HCT116 (cell line): ENCODE measurements at places on chromosomes 7 and 10.

GRCh38 chr10:11864727-11865126 is 41.6 kb downstream of the PROSER2 start:
- H3K27ac ChIP-seq, result no peak overlapping the region
- no peak for DNase-seq
- H3K36me3 ChIP-seq, result 0 out of 2 replicates have a peak, but pooled peaks cover 6% of the 10 kb centered on the region
- no peak overlapping the region for H3K4me3 ChIP-seq
- H3K4me1 ChIP-seq, result no peaks in the 10 kb centered on the region

DNA sequence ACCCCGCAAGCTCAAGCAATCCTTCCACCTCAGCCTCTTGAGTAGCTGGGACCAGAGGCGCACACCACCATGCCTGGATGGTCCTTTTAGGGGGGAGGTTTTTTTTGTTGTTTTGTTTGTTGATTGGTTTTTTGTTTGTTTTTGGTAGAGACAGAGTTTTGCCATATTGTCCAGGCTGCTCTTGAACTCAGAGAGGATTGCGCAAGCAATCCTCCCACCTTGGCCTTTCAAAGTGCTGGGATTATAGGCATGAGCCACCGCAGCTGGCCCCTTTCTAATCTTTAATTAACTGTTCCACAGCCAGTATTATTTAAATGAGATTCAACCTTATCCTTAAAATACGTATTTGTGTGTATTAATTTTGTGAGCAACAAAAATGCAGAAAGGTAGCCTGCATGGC is 65.8 kb downstream of the SLC13A1 start:
- no peaks in the 10 kb centered on the region for H3K4me1 ChIP-seq
- no peak overlapping the region for H3K27ac ChIP-seq
- H3K36me3 ChIP-seq, result no peaks in the 10 kb centered on the region
- no peak for DNase-seq
- no peak overlapping the region for H3K4me3 ChIP-seq
- H3K27me3 ChIP-seq, result no peaks in the 10 kb centered on the region

DNA sequence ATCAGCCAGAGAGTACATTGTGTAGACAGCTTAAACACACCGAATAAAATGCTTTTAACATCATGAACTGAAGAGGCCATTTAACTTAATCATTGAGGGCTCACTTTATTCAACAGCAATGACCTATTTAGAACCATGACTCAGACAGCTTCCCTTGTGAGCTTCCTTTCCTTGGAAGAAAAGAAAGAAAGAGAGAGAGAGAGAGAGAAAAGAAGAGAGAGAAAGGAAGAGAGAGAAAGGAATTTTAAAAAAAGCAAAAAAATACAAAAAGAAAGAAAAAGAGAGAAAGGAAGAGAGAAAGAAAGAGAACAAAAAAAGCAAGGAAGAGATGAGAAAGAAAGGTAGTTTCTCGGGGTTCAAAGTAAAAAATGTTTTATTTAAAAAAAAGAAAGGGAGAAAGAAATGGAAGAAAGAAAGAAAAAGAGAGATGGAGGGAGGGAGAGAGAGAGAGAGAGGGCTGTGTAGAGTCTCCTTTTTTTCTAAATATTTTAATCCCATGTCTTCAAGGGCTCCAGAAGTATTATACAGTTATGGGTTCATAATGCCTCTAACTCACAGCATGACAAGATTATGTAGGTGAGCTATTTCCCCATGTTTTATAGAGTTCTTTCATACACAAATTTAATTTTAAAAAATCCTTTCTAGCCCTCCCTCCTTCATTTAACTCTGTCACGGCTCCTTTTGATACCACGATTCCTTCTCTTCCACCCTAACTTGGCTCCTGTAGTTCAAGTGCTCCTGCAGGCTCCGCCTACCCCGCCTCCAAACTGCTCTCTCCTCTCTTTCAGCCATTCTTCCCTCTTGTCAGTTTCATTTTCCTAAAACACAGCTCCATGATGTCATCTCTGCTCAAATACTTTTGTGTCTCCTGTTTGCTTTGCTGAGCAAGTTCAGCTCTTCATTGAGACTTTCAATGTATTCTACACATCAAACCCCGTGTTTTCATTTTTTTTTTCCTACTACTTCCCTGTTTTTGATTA is 85.5 kb downstream of the PRTFDC1 start:
- no peaks in the 10 kb centered on the region for H3K27me3 ChIP-seq
- peaks cover 26% of the 10 kb centered on the region for H3K4me1 ChIP-seq
- H3K4me3 ChIP-seq, result no peak overlapping the region
- no peak for DNase-seq
- no peak overlapping the region for H3K27ac ChIP-seq

DNA sequence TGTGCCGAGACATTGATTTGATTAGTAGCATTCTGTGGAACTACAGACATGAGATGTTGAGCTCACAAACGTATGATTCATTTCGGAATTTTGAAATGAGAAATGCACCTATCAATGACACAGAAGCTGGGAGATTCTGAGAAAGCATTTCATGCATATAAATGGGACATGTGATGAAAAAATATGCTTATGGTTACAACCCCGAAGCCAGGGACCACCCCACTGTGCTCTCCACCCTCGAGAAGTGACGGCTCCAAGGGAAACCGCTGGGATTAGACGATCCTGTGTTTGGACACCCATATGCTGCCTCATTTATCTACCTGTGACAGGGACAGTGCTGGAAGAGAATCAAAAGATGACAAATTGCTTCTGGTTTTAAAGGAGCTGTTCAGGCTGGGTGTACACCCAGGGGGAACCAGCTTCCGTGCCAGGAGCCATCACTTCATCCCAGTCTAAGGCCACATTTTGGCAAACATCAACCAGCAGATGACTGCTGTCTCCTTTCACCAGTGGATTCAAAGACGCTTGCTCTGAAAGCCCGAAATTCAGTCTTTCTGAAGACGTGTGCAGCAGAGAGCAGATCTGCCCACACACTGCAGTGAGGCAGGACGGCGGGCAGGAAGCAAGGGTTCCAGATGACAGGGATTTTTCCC is 109.9 kb downstream of the ATXN7L1 start:
- H3K4me1 ChIP-seq, result peaks cover 18% of the 10 kb centered on the region
- no peaks in the 10 kb centered on the region for H3K36me3 ChIP-seq
- DNase-seq, result no peak
- no peaks in the 10 kb centered on the region for H3K27me3 ChIP-seq

GRCh38 chr7:70743531-70744325 is 388.2 kb upstream of the GALNT17 start:
- no peaks in the 10 kb centered on the region for H3K36me3 ChIP-seq
- no peak overlapping the region for H3K27ac ChIP-seq
- no peaks in the 10 kb centered on the region for H3K4me1 ChIP-seq
- no peak for DNase-seq
- H3K27me3 ChIP-seq, result no peaks in the 10 kb centered on the region
- no peak overlapping the region for H3K4me3 ChIP-seq

- no peaks in the 10 kb centered on the region for H3K36me3 ChIP-seq
- DNase-seq, result no peak
- no peak overlapping the region for H3K27ac ChIP-seq
- H3K27me3 ChIP-seq, result no peaks in the 10 kb centered on the region
- H3K4me3 ChIP-seq, result no peak overlapping the region
These were observed 117.6 kb downstream of the TSPAN12 start for GRCh38 chr7:120740348-120740747.

GRCh38 chr7:73742338-73742752 is 3.7 kb upstream of the ABHD11 start:
- peak overlapping the region; percentile 31 for H3K4me3 ChIP-seq
- DNase-seq, result no peak
- peaks cover 50% of the 10 kb centered on the region for H3K4me1 ChIP-seq
- H3K27ac ChIP-seq, result peak overlapping the region; percentile 94
- no peaks in the 10 kb centered on the region for H3K27me3 ChIP-seq

DNA sequence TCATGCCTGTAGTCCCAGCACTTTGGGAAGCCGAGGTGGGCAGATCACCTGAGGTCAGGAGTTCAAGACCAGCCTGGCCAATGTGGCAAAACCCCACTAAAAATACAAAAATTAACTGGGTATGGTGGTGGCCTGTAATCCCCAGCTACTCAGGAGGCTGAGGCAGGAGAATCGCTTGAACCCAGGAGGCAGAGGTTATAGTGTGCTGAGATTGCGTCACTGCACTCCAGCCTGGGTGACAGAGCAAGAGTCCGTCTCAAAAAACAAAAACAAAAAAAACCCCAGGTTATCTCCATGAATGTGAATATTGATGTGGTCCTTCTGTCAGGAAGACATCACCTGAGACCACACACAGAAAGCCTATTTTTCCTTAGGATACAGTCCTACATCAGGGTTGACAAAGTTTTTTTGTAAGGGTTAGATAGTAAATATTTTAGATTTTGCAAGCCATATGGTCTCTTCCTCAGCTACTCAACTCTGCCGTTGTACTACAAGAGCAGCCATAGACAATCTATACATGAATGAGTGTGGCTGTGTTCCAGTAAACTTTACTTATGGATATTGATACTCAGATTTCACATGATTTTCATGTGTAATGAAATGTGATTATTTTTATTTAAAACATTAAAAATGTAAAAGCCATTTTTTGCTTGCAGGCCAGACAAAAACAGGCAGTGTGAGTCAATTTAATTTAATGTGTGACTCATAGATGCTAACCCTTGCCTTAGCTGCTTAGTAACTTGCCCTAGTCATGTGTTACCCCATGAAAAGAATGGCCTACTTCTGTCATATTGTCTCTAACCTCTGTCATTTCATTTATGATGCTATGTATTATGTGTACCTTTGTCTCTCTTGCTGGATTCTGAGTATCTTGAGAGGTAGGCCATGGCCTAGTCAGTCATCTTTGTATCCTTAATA is 78.1 kb downstream of the TPST1 start:
- no peak overlapping the region for H3K27ac ChIP-seq
- H3K36me3 ChIP-seq, result no peaks in the 10 kb centered on the region
- DNase-seq, result peak; percentile 26
- H3K27me3 ChIP-seq, result no peaks in the 10 kb centered on the region
- no peak overlapping the region for H3K4me3 ChIP-seq

GRCh38 chr10:62709200-62709599 is 95.3 kb upstream of the ADO start:
- no peak for DNase-seq
- H3K4me1 ChIP-seq, result no peaks in the 10 kb centered on the region
- no peak overlapping the region for H3K27ac ChIP-seq
- no peaks in the 10 kb centered on the region for H3K36me3 ChIP-seq
- no peaks in the 10 kb centered on the region for H3K27me3 ChIP-seq
- no peak overlapping the region for H3K4me3 ChIP-seq

DNA sequence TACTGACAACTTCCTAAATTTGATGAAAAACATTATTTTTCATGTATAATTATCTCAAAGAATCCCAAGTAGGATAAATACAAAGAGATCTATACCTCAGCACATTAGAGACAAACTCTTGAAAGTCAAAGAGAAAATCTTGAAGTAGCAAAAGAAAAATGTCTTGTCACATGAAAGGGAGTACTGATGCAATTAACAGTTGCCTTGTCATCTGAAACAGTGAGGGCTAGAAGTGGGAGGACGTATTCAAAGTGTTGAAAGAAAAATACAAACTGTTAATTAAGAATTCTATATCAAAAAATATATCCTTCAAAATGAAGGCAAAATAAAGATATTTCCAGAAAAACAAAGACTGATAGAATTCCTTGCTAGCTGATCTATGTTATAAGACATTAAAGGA is 35.5 kb upstream of the ARHGAP22 start:
- H3K4me1 ChIP-seq, result no peaks in the 10 kb centered on the region
- DNase-seq, result no peak
- H3K36me3 ChIP-seq, result no peaks in the 10 kb centered on the region
- H3K4me3 ChIP-seq, result no peak overlapping the region

DNA sequence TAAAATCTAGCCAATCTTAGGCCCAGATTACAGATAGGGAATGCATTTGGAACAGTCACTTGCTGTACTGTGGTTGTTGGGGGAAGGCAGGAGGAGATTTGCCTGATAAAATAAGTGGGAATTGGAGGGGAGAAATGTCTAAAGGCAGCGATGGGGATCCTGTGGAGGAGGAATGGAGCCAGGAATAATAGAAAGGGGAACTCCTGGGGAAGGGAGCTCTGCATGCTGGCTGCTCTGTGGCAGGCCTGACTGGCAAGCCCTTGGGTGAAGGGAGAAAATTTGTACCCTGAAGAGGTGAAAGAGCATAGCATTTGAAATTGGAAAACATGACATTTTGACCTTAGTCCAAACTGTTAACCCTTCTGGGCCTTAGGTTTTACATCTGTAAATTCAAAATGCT is 13.7 kb downstream of the MMP21 start:
- no peak overlapping the region for H3K27ac ChIP-seq
- no peaks in the 10 kb centered on the region for H3K27me3 ChIP-seq
- H3K36me3 ChIP-seq, result peaks cover 71% of the 10 kb centered on the region
- H3K4me3 ChIP-seq, result no peak overlapping the region
- DNase-seq, result no peak

DNA sequence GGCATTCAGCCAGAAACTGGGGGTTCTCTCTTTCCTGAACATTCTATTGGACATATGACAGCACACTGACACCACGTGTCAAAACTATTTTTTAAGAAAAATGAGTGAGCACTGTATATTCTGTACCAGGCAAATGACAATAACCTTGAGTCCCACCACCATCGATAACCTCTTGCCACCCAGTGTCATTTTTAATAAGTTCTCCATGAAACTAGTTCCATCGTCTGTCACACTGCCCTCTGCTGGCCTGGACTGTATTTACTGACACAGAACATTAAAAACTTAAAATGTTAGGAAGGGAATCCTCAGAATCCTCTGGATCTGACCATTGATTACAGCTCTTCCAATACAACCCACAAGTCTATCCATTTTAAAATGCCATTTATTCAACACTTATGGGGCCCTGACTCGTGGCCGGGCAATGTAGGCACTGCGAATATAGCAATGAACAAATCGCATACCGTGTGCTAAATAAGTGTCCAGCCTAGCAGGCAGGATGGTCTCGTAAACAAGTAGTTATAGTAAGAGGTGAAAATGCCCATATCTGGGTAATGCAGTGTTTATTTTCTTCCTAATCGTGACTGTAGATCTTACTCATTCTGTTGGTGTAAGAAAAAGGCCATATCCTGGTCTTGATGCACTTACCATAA is 35.9 kb upstream of the CACNB2 start:
- H3K36me3 ChIP-seq, result no peaks in the 10 kb centered on the region
- peaks cover 5% of the 10 kb centered on the region; the same call in 1 of the 2 replicates for H3K27me3 ChIP-seq
- no peak overlapping the region for H3K4me3 ChIP-seq
- no peak overlapping the region for H3K27ac ChIP-seq

DNA sequence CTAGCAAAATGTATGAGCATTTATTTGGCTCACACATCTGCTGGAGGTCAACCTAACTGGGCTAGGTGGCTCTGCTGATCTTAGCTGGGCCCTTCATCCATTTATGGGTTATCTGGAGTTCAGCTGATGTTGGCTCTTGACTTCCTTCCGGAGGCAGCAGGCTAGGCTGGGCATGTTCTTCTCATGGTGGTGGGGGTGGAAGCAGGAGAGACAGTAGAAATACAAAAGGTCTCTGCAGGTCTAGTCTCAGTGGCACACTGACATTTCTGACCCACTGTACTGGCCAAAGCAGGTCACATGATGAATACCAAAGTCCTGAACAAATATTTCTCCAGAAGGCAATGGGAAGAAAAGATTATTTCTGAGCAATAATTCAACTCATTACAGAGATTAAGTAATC is 334.6 kb downstream of the CRPPA start:
- no peak overlapping the region for H3K27ac ChIP-seq
- H3K4me1 ChIP-seq, result peaks cover 36% of the 10 kb centered on the region
- no peaks in the 10 kb centered on the region for H3K36me3 ChIP-seq
- no peaks in the 10 kb centered on the region for H3K27me3 ChIP-seq

GRCh38 chr10:71747551-71748523 is 25.5 kb downstream of the VSIR start:
- H3K27ac ChIP-seq, result no peak overlapping the region
- H3K36me3 ChIP-seq, result no peaks in the 10 kb centered on the region
- no peak for DNase-seq
- no peak overlapping the region for H3K4me3 ChIP-seq

GRCh38 chr10:50536617-50537240 is 87.0 kb downstream of the SGMS1 start:
- H3K27me3 ChIP-seq, result no peaks in the 10 kb centered on the region
- H3K4me1 ChIP-seq, result 0 out of 2 replicates have a peak, but pooled peaks cover 2% of the 10 kb centered on the region
- H3K27ac ChIP-seq, result no peak overlapping the region
- H3K36me3 ChIP-seq, result no peaks in the 10 kb centered on the region
